ENCODE measurements at places on chromosomes 7 and 10.

DNA sequence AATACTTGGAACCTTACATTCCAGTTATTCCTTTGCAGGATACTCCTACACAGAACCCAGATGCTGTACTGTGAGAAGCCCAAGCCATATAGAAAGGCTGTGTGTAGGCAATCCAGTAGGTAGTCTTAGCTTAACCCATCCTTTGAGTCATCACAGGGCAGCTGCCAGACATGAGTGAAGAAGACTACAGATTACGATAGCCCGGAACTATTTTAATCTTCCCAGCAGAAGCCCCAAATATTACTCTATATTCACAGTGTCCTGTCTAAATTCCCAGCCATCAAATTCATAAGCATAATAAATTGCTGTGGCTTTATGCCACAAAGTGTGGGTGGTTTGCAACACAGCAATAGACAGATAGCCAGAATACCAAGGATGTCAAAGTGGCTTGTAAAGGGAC is 474.1 kb upstream of the STEAP1 start:
- no peak for DNase-seq

GRCh38 chr7:55502124-55502857 is 70.0 kb downstream of the VOPP1 start:
- DNase-seq, result no peak

- no peak for DNase-seq
Measured at GRCh38 chr7:86914551-86914950, 144.9 kb downstream of the ELAPOR2 start.

GRCh38 chr10:129963641-129964501 is at the start of gene EBF3:
TSS of gene EBF3 (minus strand) at chr10:129964274. CDS start at chr10:129963768, 506 bp downstream.
- DNase-seq, result no peak

- no peak for DNase-seq
Measured at GRCh38 chr7:94813917-94814316, 93.5 kb upstream of the PPP1R9A start.

- no peak for DNase-seq
Measured at GRCh38 chr7:46755120-46756034, 826.5 kb downstream of the TNS3 start.

- no peak for DNase-seq
Measured at GRCh38 chr10:59393349-59393748, 31.0 kb upstream of the FAM13C start.

- DNase-seq, result no peak
Measured at GRCh38 chr10:6244510-6244909, 41.8 kb downstream of the PFKFB3 start.

DNA sequence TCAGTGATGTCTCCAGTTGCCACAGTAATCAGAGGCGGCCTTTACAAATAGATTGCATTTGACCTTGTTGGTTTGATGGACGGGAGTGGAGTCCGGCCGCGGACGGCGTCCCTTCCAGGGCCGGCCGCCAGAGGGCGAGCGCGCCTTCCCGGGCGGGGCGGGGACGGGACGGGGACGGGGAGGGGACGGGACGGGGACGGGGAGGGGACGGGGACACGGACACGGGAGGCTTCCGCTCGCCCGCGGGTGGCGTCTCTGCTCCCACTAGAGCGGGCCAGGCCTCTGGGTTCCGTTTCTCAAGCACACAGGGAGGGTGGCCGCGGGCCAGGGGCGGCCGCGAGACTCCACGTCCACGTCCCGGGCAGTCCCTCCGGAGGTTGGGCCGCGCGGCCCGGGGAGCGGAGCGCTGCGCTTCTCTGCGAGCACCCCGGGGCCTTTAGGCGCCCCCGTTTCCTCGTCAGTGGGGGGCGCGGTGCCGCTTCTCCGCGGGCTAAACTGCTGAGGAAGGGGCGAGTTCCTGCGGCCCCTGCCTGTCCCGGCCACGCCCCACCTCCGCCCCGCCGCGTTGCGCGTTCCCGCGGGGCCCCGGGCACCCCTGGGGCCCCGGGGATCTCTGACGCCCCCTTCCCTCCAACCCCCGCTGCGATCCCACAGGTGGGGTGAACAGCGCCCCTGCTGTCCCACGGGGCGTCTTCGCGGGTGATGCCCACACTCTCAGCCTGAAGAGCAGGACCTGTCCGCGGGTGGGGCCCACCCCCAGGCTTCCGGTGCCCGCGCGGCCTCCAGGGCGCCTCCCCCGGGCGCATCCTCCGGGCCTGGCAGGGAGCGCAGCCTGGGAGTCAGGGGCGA is 84.2 kb upstream of the MKI67 start:
- DNase-seq, result peak; percentile 25
